Activated CD4-positive, alpha-beta T cell treated with anti-CD3 and anti-CD28 coated beads for 4 hours (primary cell): ENCODE measurements at places on chromosomes 2 and 18.

DNA sequence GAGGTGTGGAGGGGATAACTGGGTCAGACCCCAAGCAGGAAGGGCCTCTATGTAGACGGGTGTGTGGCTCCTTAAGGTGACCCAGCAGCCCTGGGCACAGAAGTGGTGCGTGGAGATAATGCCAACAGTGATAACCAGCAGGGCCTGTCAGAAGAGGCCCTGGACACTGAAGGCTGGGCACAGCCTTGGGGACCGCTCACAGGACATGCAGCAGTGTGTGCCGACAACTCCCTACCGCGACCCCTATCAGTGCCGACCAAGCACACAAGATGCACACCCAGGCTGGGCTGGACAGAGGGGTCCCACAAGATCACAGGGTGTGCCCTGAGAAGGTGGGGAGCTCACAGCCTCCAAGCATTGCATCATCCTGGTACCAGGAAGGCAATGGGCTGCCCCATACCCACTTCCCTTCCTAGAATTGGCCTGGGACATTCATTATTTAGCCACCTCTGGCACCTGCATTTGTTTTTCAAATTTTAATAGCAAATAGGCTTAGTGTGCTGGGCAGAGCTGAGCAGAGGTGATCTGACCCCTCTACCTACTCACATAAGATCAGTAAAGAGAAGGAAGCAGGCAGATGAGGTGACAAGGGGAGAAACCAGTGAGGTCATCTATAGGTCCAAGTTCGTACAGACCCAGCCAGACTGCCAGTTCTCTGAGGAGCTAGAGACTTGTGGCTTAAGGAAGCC, 55.2 kb downstream of the BCL11A start:
- DNase-seq, result no peak

DNA sequence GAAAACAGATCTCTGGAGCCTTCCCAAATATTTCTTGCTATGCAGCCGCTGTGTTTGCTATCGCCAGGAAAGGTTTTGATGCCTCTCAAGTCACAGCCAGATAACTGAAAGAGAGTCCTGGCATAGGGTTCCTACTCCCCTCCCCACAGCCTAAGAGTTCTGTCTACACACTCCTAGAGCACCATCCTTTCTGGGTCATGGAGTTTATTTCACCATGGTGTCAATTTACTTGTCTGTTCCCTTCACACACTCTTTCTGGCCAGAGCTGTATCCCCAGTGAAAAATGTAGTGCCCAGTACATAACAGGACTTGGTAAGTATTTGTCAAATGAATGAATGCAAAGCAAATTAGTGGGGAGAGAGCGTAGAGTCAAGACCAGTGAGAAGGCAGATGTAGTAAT, 185.3 kb downstream of the HAUS1 start:
- no peak for DNase-seq

DNA sequence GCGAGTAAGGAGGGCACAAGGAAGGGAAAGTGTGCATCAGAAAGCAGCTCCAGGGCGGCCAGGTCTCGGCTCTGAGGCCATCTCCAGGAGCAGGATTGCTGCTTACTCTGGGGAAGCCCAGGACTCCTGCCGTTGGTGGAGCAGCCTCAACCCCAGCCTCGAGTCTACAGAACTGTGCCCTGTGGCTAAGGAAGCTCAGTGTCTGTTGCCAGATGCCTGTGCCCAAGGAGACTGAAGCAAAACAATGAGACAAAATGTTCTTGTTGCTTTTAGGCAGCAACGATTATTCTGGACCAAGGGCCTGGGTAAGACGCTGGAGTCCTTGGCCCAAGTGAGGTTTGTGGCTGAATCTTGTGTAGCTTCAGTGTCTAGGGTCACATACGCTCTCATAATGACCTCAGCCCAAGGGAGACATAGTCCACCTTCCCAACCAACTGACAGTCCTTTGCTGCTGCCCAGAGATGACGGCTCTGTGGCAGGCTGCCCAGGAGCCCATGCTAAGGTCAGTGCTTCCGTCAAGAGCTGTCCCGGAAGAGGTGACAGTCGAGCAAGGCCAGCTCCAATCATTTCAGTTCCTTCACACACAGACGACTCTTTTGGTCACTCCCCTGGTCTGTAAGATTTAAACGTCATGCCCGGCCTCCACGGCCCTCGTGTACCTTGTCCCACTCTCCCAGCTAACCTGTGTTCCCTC, 223.8 kb downstream of the TTC32 start:
- no peak for DNase-seq

GRCh38 chr2:173117678-173118077, 42.0 kb downstream of the MAP3K20 start:
- no peak for DNase-seq

DNA sequence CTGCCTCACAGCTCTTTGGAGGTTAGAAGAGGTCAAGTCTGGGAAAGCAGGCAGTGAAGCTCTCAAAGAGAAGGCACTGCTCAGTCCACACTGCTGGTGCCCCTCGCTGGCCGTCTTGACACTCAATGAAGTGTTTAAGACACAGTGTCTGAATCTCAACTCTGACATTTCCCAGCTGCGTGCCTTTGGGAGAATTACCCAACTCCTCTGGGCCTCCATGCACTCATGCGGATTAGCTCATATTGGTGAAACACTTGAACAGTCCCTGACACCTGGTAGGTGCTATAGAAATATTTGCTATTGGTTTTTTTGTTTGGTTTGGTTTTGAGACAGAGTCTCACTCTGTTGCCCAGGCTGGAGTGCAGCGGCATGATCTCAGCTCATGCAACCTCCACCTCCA, 281.0 kb downstream of the SRBD1 start:
- DNase-seq, result no peak

GRCh38 chr2:227390468-227391256, 2.9 kb upstream of the SCYGR1 start:
- no peak for DNase-seq

GRCh38 chr18:67969458-67969857, 452.9 kb upstream of the DSEL start:
- no peak for DNase-seq

- peak; percentile 20 for DNase-seq
Observed at GRCh38 chr2:70785137-70785911, 5.1 kb downstream of the FIGLA start.
